SK-N-SH treated with all-trans-retinoic acid at 6 μM for 48 hours (cell line): ENCODE measurements at places on chromosomes 7 and 10.

GRCh38 chr7:130362251-130362816 lies 17.7 kb downstream of the CPA5 start:
- no peak for ATAC-seq

GRCh38 chr7:43632746-43633145 lies 49.8 kb downstream of the STK17A start:
- no peak for ATAC-seq

- peak; percentile 73 for ATAC-seq
These were observed 233.6 kb downstream of the BAMBI start for GRCh38 chr10:28910956-28911355.

- ATAC-seq = no peak
These were observed 119.7 kb upstream of the PPP2R2D start for GRCh38 chr10:131781076-131781475.

DNA sequence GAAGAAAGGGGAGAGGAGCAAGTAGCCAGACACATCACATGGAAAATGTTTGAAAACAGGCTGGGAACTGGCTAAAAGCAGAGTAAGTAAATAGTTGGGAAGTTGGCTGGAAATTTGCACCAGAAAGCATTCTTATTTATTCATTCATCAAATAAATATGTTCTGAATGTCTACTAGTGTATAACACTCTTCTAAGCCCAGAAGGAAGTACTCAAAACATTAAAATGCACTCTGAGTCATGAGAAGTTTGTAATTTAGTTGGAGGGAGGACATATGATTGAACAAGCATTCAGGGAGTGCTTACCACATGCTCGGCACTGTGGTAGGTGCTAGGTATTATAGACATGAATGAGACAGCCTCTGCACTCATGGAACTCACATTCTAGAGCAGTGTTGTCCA lies 37.0 kb upstream of the CNNM1 start:
- no peak for ATAC-seq

GRCh38 chr7:116433246-116433645 lies 66.3 kb upstream of the CAV2 start:
- no peak for ATAC-seq

DNA sequence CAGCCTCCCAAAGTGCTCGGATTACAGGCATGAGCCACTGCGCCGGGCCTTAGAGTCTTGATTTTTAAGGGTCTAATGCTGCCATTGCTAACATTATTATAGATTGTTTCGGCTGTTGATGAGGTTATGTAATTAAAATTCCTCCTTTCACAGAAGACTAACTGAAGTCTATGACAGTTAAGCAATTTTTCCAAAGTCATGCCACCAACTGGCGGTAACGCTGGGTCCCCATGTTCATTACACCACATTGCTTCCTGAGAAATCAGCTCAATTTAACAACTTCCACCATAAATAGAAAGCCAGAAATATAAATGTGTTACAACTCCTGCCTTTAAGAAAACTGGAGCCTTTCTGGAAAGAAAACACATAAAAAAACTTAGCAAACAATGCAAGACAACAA lies 3.5 kb downstream of the ERLIN1 start:
- no peak for ATAC-seq

GRCh38 chr10:29757551-29758297 lies 123.0 kb upstream of the SVIL start:
- ATAC-seq = peak; percentile 78
